ENCODE measurements at places on chromosomes 11 and 22. TPM values are rescaled to one million over a fixed set of nuclear protein-coding genes. Genes with fewer than 3 reads are reported as not detected.
A peak's percentile ranks its signal among the peaks of the same experiment; 100 is the strongest.

Gene TMEM126A
- total RNA-seq: 35.8 TPM

Gene F2
- total RNA-seq: not detected

Gene YWHAH
- 218 TPM for total RNA-seq

Gene KRTAP5-7
- not detected for total RNA-seq

Gene SAAL1
- 12.1 TPM for total RNA-seq

Gene CBLIF
- total RNA-seq: not detected

Gene CST6
- not detected for total RNA-seq

DNA sequence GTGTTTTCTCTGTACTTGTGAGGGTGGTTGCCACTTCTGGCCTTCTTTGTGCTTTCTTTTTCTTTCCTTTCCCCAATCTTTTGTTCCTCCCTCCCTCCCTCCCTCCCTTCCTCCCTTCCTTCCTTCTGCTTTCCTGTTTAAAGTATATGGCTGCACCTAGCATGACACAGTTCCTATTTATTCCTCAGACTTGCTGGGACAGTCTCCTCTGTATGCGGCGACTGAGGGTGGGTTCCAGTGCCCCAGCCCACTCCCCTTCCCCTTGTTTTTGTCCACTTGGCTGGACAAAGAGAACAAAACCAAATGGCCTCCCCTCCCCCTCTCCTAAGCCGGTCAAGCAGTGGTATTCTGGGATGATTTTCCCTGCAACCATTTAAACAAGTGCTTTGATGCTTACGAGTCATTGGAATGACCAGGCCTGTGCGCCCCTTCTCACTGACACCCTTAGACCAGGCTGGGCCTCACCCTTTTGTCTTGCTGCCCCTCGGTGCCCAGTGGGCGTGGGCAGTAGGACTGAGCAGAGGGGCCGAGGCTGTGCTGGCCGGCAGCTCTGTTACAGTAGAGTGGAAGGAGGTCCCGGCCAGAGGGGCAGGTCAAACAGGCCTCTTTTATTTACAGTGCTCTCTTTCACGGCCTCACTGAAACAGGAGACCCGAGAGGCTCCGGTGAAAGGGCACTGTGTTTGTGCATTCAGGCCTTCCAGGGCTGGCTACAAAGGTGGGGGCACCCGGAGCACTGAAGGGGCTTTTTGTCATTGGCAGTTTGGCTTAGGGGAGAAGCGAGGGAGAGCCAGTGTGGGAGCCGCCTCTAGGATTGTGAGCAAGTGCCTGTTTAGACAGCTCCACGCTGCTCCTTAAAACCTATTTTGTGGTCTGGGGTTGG lies 32.2 kb downstream of the ZBTB16 start:
- no peak for DNase-seq

GRCh38 chr11:20483931-20484330 lies 96.4 kb downstream of the PRMT3 start:
- DNase-seq: no peak

DNA sequence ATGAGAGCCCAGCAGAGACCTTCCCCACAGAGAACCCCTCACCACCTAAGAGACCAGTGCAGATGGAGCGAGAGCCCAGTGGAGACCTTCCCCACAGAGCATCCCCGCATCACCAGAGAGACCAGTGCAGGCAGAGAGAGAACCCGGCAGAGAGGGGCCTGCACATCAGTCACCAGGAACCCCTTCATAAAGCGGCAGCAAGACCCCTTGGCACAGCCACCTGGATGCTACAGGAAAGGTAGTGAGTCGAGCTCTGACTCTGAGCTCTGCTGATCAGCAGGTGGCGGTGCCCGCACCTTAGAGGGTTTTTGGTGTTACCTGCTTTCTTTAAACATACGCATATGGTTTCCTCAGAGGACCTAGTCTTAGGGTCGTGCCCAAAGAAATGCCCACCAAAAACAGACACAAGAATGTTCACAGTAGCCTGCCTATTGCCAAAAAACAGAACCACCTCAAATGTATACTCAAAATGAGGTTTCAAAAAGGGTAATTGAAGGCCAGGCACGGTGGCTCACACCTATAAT lies 678.7 kb downstream of the BRD1 start:
- DNase-seq: no peak

DNA sequence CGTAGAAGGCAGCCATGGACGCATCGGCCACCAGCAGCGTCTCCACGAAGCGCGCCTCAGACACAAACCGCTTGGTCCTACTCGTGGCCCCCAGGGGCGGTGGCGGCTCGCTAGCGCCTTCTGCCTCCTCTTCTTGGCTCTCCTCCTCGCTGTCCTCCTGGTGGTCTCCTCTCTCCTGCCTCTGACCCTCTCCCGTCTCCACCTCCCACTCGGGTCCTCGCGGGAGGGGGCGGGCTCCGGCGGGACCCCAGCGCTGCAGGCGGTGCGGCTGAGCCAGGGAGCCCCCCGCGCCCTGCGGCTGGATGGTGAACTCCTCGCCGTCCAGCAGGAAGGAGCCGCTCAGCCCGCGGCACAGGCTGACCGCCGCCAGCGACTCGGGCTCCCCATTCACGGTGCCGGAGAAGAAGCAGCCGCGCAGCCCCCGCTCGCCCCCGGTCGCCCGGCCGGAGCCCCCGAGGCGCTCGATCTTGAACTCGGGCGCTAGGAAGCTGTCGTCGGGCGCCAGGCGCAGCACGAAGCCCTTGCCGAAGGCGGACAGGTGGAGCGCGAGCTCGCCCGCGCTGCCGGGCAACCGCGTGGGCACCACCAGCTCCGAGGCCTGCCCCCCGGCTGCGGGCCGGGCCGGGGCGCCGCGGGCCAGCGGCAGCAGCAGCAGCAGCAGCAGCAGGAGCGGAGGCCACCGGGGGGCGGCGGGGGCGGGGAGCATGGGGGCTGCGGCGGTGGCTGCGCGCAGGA lies 661 bp downstream of the ADAMTS8 start:
- DNase-seq: no peak

- no peak for DNase-seq
Observed at GRCh38 chr11:59295435-59295834, 63.3 kb upstream of the OR5AN1 start.

DNA sequence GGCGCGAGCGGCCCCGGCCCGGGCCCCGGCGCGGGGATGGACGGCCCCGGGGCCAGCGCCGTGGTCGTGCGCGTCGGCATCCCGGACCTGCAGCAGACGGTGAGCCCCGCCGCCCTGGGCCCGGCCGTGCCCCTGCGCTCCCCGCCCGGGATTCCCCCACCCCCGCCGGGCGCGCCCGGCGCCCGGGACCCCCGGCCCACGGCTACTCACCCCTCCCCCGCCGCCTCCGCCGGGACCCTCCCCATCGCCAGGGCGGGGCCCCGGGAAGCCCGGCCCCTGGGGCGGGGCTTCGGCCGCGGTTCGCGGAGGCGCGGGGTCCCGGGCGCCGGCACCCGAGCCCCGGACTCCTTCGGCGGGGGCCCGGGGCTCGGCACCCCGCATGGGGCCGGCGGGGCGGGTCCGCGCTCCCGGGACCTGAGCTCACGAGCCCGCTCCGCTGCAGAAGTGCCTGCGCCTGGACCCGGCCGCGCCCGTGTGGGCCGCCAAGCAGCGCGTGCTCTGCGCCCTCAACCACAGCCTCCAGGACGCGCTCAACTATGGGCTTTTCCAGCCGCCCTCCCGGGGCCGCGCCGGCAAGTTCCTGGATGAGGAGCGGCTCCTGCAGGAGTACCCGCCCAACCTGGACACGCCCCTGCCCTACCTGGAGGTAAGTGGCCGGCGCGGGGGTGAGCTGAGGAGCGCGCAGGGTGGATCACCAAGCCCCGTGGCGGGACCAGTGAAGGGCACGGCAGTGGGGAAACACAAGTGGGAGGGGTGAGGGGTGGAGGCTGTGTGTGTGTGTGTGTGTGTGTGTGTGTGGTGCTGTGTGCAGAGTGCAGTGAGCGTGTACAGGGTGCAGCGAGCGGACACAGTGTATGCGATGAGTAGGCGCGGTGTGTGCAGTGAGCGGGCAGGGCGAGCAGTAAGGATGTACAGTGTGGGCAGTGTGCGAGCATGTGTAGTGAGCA lies 2.3 kb downstream of the SHANK3 start:
- DNase-seq: peak; percentile 89

GRCh38 chr11:66112041-66112491 lies 42.0 kb downstream of the PACS1 start:
- DNase-seq: no peak

GRCh38 chr11:126805870-126806269 lies 194.7 kb downstream of the KIRREL3 start:
- no peak for DNase-seq

GRCh38 chr11:110379261-110379660 lies 50.5 kb upstream of the FDX1 start:
- no peak for DNase-seq

GRCh38 chr22:23704062-23704461 lies 13.2 kb downstream of the RGL4 start:
- no peak for DNase-seq

GRCh38 chr11:130865091-130865773 lies 51.0 kb downstream of the SNX19 start:
- no peak for DNase-seq

GRCh38 chr11:2929531-2929949 lies 320 bp upstream of the PHLDA2 start:
- peak; percentile 90 for DNase-seq

DNA sequence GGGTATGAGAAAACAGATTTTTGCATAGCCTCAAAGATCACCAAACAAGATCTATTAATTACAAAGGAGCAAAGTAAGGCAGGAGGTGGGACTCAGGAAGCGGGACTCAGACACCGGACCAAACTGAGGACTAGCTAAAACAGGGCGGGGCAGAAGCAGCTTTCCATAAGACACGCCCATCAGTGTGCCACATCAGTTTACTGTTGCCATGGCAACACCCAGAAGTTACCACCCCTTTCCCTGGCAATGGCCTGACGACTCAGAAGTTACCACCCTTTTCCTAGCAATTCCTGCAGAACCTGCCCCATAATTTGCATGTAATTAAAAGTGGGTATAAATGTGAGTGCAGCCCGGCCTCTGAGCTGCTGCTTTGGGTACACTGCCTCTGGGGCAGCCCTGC lies 173.9 kb downstream of the SHANK2 start:
- DNase-seq: peak; percentile 15

DNA sequence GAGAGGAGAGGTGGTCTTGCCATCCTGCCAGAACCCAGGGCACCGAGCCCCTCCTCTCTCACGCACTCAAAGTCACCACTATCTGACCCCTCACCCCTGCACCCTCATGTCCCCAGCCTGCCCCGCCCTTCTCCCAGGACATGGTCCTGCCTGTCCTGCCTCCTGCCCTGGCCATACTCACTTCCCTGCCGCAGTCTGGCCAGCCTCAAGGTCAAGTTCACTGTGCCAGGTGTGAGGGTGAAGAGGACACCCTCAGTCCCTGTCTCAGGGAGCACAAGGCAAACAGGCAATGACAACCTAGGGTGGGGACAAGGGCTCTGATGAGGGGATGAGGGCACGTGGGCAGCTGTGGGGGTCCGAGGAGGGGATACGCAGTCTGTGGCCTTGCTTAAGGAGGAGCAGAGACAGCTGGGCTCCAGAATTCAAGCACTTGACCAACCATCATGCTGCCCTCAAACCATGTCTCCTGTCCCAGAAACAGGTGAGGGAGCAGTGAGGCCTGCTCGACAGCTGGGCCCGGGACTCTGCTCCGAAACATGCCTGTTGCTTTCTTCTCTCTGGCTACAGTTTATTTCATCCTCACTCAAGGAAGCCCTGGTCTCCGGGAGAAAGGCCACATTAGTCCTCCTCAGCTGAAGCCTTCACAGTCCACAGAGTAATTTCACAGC lies 36.6 kb downstream of the PDGFB start:
- DNase-seq: peak; percentile 86

DNA sequence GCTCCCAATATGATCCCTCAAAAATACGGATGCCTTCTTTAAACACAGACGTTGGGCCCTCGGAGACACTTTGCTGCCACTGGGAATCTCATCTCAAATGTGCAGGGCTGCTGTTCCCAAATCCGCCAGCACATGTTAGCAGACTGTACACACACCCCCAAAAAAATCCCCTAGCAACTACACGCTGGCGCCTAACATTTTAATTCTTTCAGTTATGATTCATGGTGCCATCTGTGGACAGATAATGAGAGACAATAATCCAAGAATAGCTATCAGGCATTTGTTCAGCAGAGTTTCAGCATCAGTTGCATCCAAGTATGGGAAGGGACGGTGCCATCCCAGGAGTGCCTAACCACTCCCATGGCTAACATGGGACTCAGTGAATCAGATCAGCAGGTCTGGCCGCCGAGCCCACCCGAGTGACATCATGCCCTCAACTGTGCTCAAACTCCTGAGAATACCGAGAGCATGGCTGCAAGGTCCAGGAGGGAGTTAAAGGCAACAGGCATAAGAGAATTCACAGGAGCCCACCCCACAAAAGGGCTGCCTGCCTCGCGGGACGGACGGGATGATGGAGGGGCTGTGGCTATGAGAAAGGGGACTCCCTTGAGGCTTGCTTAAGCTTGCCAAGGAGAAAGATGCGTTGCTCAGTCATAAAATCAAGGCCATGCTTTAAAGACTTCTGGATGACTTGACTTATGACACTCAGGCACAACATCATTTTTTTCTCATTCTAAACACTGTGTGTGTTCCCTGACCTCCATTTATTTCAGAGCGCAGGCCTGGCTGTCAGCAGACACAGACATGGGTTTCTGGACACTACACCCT lies 337.0 kb downstream of the SHANK2 start:
- DNase-seq: no peak
